ENCODE measurements at places on chromosomes 5 and 9.

- no peak for DNase-seq
Observed at GRCh38 chr5:158054223-158055110, 195.5 kb upstream of the CLINT1 start.

DNA sequence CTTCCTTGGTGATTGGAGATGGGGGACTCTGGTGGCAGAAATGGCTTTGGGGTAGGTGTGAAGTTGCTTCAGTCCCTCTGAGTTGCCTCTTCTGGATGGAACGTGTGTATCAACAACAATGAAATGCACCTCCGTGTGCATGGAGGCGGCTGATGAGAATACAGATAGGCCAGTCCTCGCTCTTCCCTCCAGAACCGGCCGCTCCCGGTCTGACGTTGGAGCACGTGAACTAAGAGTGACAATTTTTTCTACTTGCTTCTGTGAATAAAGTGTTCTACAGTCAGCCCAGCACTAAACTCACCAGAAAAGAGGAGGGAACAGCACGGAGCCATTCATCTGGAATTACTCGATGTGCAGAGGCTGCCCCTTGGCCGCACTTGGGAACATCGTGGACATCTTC, 90.7 kb downstream of the ANKRD33B start:
- DNase-seq = no peak

DNA sequence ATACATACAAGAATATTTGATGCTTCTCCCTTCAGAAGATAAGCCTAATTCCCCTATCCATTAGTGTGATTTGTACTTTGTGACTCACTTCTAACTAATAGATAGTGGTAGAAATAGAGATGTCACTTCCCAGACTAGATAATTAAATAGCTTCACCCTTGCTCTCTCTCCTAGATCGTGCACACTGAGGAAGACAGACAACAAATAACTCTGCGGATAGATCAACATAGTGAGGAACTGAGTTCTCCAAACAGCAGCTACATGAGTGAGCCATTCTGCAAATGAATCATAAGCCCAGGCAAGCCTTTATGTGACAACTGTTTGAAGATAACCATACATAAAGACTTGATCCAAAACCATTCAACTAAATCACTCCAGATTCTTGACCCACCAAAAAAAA, 1083.4 kb upstream of the C9orf72 start:
- no peak for DNase-seq

DNA sequence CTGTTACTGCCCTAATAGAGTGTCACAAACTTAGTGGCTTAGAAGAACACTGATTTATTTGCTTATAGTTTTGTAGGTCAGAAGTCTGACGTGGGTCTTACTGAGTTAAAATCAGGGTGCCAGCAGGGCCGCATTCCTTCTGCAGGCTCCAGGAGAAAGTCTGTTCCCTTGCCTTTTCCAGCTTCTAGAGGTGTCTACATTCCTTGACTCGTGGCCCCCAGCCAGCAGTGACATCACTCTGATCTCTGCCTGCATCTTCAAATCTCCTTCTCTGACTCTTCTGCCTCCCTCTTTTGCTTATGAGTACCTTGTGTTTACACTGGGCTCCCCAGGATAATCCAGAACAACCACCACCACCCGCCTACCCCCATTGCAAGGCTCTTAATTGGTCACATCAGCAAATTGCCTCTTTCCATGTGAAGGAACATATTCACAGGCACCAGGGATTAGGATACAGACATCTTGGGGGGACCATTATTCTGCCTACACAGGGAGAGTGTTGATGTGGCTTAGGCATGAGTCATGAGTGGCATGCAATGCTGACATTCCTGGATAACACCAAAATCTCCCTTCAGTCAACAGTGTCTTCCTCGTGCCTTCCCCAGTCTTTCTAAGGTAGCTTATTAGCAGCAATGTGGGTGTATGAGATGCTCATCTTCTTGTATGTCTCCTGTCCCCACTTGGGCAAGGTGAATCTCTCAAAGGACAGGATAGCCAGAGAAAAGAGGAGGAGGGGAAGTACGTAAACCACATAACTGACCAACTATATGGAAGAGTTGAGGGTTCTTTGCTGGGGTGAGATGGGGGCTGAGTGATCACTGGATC, 24.4 kb downstream of the CYFIP2 start:
- DNase-seq = no peak

GRCh38 chr5:44663991-44664710, 144.6 kb upstream of the MRPS30 start:
- no peak for DNase-seq

DNA sequence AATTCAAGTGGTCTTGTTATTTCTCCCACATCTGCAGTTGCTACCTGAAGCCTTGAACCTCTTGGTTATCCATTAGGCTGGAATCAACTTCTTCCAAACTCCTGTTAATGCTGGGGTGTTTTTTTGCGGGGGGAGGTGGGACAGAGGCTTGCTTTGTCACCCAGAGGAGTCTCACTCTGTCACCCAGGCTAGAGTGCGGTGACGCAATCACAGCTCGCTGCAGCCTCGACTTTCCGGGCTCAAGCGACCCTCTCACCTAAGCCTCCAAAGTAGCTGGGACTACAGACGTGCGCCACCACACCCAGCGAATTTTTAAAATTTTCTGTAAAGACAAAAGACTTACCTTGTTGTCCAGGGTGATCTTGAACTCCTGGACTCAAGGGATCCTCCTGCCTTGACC, 4.4 kb downstream of the SCGB3A1 start:
- no peak for DNase-seq

GRCh38 chr9:35757226-35757891, 3.3 kb upstream of the MSMP start:
- DNase-seq = no peak

DNA sequence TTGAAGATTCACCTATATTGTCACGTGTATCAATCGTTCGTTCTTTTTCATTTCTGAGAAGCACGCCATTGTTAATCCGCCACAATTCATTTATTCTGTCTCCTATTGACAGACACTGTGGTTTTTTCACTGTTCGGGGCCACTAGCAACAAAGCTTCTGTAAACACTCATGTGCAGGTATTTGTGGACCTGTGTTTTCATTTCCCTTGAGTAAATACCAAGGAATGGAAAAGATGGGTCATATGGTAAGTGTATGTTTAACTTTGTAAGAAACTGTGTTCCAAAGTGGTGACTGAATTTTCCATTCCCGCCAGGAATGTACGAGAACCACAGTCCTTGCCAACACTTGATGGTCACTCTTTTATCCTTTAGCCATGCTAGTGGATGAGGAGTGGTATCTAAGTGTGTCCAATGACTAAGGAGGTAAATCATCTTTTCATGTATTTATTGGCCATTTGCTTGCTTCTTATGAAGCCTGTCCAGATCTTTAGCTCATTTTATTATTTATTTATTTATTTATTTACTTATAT, 10.7 kb downstream of the ABO start:
- DNase-seq = no peak

DNA sequence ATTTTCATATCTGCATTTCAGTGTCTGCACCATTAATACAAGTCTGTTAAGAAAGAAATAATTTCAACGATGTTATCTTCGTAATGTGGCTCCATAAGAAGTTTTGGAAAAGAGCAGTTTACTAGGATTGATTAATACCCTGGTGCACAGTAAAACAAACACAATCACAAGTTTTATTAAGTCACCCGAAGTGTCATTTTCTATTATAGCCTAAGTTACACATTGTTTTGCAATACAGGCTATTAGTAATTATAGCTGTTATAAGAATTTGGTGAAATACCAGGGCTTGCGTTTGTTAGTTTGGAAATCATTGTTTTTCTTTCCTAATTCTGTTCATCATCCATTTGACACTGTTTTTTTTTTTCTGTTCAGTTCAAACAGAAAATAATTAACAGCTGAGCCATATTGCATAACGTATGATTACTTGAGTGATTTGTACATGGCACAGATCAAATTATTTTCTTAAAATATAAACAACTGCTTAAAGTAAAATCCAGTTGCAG, 30.6 kb downstream of the LVRN start:
- no peak for DNase-seq

GRCh38 chr5:90581956-90582355, 23.4 kb downstream of the ADGRV1 start:
- no peak for DNase-seq

GRCh38 chr9:134134949-134135342, 936 bp upstream of the WDR5 start:
- no peak for DNase-seq

- no peak for DNase-seq
Observed at GRCh38 chr5:56735849-56736641, 79.3 kb upstream of the MAP3K1 start.

DNA sequence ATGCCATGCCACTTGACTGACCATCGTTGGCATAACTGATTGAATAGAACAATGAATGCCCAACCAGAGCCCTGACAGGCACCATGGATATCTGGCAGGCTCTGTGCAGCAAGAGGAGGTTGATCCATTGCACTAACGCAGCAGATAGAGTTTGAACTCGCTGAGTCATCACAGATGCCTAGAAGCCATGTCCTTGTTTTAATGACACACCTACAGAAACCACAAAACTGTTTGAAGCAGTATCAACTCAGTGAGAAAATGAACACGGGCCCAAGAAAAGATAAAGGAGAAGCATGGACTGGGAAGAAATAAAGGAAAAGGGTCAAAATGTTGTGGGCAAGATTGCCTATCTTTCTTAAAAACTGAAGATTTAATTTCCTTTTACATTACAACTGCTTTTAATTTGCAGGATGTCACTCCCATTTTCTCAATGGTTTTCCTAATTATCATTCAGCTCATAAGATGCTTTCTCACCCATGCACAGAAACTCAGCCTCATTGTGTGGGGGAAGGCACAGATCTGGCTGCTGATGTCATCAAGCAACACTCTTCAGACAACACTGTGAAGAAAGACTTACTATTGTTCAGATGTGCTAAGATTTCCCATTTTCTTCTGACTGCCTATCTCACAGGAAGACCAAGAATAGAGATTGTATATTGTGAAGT, 129.0 kb downstream of the PIK3R1 start:
- DNase-seq = no peak

DNA sequence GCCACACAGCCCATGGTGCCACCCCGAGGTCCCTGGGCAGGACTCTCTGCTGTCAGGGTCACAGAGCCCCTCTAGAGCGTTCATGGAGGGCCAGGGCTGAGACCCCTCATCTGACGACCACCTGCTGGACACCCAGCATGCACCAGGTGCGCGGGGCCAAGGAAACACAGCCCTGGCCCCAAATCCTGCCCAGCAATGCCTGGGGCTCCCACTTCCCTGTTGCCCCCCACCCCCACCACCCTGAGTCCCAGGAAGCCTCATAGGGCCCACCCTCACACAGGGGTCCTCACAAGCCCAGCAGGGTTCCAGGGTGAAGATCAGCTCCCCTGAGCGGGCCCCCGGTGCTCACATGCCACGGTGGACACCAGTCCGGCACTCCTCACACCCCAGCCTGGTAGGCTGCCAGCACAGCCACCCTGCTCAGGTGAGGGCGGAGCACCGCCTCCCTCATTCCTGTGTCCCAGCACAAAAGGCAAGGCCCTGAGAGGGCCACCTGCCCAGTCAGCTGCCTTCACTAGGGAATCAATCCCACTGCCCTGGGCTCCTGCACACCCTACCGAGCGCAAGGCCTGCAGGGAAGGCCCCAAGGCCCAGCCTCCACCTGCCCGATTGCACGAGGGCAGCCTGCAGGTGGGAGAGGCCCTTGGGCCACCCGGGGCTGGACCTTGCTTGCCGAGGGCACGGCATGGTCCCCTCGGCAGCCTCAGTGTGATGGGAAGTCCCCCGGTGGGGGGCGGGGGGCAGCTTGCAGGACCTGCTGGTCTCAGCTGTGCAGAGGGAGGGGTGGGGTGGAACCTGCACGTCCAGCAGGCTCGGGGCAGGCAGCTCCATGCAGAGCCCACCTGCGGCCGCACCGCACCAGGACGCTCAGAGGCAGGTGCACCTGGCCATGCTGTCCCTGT, 56.4 kb upstream of the UBAC1 start:
- DNase-seq = no peak

DNA sequence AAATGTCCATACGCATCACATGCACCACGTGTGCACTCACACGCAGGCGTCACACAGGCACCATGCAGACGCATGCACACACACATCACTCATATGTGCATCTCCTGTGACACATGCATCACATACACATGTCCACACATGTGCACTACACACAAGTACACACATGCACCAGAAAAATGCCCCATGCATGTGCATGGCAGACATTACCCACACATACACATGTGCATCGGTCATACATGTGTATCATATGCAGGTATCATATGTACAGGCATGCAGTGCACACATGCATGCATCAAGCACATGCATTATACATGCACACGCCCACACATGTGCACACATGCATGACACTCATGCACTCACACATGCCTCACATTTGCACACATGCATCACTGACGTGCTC, 26.1 kb downstream of the ADAMTS2 start:
- DNase-seq = no peak

DNA sequence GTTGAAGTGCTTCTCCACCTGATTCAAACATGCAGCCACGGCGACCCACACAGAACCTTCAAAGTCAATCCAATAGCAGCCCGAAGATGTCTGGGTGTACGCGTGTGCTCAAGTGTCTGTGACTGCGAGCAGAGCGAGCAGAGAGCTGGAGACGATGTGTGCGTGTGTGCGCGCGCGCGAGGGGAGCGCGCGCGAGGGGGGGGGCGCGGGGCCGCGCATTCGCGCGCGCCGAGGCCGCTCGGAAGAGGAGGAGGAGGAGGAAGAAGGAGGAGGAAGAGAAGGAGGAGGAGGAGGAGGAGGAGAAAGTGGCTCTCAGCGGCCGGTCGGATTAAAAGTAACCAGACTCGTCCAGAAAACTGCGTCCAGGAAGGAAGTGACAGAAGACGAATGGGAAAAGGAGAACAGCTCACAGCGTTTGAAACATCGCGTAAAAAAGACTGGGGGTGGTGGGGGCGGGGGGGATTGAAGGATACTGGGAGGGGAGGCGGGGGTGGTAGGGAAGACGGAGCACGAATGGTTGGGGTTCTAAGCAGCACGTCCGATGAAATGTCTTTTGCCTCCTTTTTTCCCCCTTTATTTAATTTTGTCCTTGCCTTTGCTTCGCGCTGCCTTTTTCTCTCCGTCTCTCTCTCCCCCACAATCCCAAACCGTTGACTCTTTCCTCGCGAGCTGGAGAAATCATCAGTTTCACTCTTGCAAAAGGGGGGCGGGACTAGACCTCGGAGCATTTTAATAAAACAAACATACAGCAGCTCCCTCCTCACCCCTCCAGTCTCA, at the start of gene MEF2C:
MEF2C (minus strand) TSS at position 126 of the 777 bp plus-strand sequence. CDS start 59,396 bp downstream, outside the sequence.
- DNase-seq = no peak

DNA sequence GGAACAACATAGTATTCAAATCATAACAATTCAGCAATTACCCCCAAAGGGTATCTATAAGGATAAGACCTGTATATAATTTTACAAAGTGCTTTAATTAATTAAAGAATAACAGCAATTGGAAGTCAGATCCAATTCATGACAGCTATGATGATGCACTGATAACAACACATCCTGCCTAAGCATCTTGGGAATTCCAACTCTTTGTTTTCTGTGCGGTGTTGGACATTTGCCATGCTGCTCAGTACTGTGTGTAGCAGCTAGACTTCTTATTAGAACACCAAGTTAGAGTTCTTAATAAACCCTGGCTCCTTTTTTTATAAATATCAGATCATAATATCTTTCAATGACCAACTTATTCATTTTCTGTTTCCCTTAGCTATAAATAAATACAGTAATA, 209.0 kb downstream of the SEC61B start:
- no peak for DNase-seq
